Liver (tissue), 10 donors: ENCODE measurements at places on chromosomes 3 and 15. TPM values are rescaled to one million over a fixed set of nuclear protein-coding genes. Genes with fewer than 3 reads are reported as not detected.

ITIH3 gene
- 1,326 TPM for polyA plus RNA-seq

DNAJC17 gene
- polyA plus RNA-seq = 32.5 TPM

ITIH1 gene
- 1,193 TPM for polyA plus RNA-seq

LMAN1L gene
- polyA plus RNA-seq = not detected

USF3 gene
- 12.1 TPM for polyA plus RNA-seq

TRAT1 gene
- 0.06 TPM for polyA plus RNA-seq

IL5RA gene
- not detected for polyA plus RNA-seq

UTS2B gene
- polyA plus RNA-seq = 0.10 TPM

ZBTB20 gene
- polyA plus RNA-seq = 32.3 TPM

KNG1 gene
- polyA plus RNA-seq = 785 TPM

THRB gene
- polyA plus RNA-seq = 7.8 TPM

SLC15A2 gene
- 0.32 TPM for polyA plus RNA-seq

TM4SF1 gene
- 20.0 TPM for polyA plus RNA-seq

PLAAT1 gene
- polyA plus RNA-seq = 0.19 TPM

ACAD9 gene
- polyA plus RNA-seq = 18.3 TPM

GRK7 gene
- polyA plus RNA-seq = not detected
